ENCODE measurements at places on chromosomes 13 and 19.
A peak's percentile ranks its signal among the peaks of the same experiment; 100 is the strongest.

DNA sequence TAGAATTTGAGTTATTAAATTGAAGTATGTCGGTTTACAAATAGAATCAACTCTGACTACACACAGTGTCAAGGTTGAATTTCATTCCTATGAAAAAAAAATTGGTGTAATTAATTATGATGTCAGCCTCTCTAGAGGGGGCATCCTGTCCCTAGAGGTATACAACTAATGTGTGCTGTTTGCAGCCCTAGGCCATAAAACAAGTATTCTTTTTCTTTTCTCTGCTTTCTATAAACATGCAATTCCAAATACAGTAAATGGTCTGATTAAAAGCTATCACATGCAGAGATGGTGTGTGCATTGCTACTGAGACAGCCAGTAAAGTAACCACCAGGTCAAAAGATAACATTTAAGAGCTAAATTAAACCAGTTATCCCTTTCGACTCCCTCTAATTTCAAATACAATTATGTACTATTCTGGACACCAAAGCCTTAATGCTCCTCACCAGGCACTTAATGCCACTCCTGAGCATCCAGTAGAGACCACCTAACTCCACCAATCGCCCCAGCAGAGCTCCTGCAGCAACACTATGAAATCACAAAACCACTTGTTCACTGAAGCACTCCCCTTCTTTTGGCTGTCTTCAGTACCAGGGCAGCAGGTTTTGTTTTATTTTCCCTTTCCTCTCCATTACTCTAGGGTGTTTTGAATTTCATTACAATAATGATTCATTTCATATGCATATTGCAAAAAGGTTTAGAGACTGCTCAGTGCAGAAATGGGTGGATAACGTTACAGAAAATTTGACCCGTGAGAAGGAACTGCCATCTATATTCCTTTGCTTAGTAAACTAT lies 426.9 kb downstream of the PCDH9 start:
- DNase-seq, result peak; percentile 46

- DNase-seq, result peak; percentile 36
Observed at GRCh38 chr19:48635966-48636858, 967 bp downstream of the DBP start.

DNA sequence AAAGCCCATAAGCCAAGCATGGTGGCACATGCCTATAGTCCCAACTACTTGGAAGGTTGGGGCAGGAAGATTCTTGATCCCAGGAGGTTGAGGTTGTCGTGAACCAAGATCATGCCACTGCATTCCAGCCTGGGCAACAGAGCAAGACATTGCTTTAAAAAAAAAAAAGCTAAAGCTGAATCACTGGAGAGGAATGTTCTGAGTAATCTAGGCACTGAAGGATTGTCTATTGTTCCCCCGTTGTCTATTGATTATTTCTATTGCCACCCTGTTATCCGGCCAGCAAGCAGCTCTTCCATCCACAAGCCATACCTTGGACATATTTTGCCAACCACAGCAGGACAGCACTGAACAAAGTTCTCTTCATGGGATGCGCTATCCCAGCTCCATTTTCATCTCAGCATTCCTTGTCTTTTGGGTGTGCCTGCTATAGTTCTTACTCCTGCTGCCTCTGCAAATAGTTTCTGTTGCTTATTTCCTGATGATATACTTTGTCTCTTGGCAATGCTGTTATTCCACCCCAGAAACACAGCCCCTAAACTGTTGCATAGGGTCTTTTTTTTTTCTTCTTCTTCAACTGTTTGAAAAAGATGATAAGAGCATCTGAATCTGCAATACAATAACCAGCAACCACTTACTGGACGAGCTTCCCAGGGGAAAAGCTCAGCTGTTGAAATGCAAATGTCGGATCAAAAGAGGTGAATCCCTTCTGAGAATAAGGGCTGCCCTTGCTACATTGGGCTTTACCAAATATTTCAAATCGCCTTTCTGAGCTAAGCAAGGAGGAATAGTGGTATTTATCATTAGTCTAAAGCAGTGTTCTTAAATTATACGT lies 22.2 kb upstream of the SIAH3 start:
- DNase-seq, result no peak

- DNase-seq, result no peak
Observed at GRCh38 chr19:51807925-51808324, 13.0 kb downstream of the FPR3 start.

- no peak for DNase-seq
Observed at GRCh38 chr19:13770013-13770635, 4.1 kb upstream of the C19orf53 start.

GRCh38 chr19:23762548-23762883 lies 3.8 kb upstream of the ZNF681 start:
- no peak for DNase-seq

DNA sequence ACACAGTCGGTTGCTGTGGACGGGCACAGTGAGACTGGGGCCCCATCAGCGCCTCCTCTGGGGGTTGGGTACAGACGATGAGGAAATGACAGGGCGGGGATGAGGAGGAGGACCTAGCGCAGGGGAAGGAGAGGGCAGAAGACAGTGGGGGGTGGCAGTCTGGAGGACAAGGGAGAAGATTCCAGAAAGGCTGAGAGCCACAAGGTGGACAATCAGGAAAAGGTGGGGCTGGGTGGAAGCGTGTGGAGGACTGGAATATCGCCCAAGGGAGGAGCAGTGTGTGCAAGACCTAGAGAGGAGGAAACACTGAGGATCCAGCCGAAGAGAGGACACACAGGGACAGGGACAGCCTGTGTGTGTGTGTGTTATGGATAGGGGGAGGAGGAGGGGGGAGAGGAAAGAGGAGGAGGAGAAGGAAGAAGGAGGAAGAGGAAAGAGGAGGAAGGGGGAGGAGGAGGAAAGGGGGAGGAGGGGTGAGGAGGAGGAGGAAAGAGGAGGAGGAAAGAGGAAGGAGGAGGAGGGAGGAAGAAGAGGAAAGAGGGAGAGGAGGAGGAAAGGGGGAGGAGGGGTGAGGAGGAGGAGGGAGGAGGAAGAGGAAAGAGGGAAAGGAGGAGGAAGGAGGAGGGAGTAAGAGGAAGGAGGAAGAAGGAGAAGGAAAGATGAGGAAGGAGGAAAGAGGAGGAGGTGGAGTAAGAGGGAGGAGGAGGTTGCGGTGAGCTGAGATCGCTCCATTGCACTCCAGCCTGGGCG lies 15.8 kb upstream of the GARIN5A start:
- DNase-seq, result no peak

DNA sequence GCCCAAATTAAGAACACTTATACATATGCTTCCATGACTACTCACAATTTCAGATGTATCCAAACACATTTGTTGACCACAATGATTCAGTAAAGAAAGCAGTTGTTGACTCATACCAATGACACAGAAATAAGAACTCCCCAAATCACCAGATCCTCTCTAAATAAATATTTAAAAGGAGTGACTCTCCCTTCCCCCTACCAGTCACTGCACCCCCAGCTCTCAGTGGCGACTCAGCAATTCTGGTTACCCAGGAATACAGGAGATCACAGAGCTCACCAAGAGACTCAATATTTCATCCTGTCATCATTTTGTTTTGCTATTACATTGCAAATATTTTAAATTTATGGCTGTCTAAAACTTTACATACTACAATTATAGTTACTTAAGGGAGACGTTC lies 131.5 kb downstream of the RGCC start:
- no peak for DNase-seq

All from NCI-H1694 treated with DMSO at 0.1 percent for 48 hours (cell line).